ENCODE measurements at places on chromosomes 6 and 20.
A peak's percentile ranks its signal among the peaks of the same experiment; 100 is the strongest.

GRCh38 chr6:72724545-72724944 is 102.7 kb downstream of the KCNQ5 start:
- H3K4me1 ChIP-seq = no peaks in the 10 kb centered on the region
- no peak overlapping the region for H3K27ac ChIP-seq
- H3K36me3 ChIP-seq = peaks cover 3% of the 10 kb centered on the region
- peak; percentile 9 for DNase-seq

GRCh38 chr6:149035766-149036165 is 281.7 kb upstream of the TAB2 start:
- peaks cover 26% of the 10 kb centered on the region for H3K4me1 ChIP-seq
- DNase-seq = no peak
- H3K36me3 ChIP-seq = peaks cover 3% of the 10 kb centered on the region
- H3K27me3 ChIP-seq = no peaks in the 10 kb centered on the region
- H3K4me3 ChIP-seq = no peak overlapping the region

DNA sequence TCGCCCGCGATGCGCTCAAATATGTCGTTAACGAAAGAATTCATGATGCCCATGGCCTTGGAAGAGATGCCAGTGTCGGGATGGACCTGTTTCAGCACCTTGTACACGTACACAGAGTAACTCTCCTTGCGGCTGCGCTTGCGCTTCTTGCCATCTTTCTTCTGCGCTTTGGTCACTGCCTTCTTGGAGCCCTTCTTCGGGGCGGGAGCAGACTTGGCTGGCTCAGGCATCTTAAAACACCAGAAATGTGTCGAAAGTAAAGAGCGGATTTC is 36.4 kb downstream of the HFE start:
- H3K27me3 ChIP-seq = no peaks in the 10 kb centered on the region
- peaks cover 36% of the 10 kb centered on the region for H3K4me1 ChIP-seq
- no peak for DNase-seq
- peak overlapping the region; percentile 84 for H3K27ac ChIP-seq
- peak overlapping the region; percentile 100 for H3K4me3 ChIP-seq

DNA sequence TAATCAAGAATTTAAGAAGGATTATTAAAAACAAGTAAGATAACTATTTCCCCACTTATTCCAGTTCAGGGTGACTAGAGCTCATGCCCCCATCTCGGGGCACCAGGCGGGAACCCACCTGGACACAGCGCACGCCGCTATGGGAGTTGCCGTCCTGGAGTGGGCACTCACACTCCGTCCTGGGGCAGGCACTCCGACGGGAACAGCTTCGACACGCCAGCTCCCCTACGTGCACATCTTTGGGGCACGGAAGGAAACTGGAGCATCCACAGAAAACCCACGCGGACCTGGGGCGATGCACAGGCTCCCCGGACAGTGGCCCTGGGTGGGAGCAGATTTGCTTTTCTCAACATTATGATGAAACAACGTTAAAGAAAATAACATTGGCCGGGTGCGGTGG is 52.0 kb upstream of the GATA5 start:
- no peaks in the 10 kb centered on the region for H3K36me3 ChIP-seq
- H3K4me3 ChIP-seq = no peak overlapping the region
- H3K27me3 ChIP-seq = peaks cover 16% of the 10 kb centered on the region
- no peak for DNase-seq
- no peak overlapping the region for H3K27ac ChIP-seq

DNA sequence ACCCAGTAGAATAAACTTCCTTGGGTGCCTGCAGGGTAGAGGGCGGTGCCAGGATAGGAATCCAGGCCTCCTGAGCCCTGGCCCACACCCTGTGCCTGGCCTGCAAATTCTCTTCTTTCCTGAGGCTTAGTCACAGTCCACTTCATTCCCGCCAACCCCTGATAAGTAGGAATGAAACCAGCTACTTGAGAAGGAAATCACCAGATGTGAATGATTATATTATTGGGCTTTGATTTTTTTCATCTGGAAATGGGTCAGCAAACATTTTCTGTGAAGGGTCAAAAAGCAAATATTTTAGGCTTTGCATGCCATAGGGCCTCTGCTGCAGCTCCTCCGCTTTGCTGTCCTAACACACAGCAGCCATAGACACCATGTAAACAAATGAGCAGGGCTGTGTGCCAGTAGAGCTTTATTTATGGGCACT is 50.2 kb downstream of the STK35 start:
- no peak overlapping the region for H3K4me3 ChIP-seq
- H3K4me1 ChIP-seq = no peaks in the 10 kb centered on the region
- H3K27ac ChIP-seq = no peak overlapping the region

DNA sequence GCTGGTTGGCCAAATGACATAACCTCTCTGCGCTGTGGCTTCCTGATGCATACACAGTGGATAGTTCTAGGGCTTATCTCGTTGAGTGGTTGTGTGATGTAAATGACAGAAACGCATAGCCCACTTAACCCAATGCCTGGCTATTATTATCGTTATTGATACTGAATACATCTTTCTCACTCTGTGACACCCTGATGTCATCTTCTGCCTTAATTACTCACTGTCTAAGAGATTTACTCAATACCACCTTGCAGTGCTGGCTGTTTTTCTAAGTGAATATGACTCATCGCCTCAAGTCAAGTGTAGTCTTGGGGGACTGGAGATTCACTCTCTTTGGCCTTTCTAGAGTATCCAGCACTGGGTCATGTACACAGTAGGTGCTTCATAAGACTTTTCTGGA is 73.6 kb downstream of the NDUFAF5 start:
- no peak for DNase-seq
- no peaks in the 10 kb centered on the region for H3K27me3 ChIP-seq
- H3K4me3 ChIP-seq = no peak overlapping the region
- H3K4me1 ChIP-seq = no peaks in the 10 kb centered on the region

GRCh38 chr6:27237089-27237803 is 10.3 kb upstream of the PRSS16 start:
- H3K27ac ChIP-seq = no peak overlapping the region
- H3K4me1 ChIP-seq = peaks cover 8% of the 10 kb centered on the region
- no peaks in the 10 kb centered on the region for H3K36me3 ChIP-seq

- no peaks in the 10 kb centered on the region for H3K27me3 ChIP-seq
- H3K36me3 ChIP-seq = peaks cover 4% of the 10 kb centered on the region
- H3K4me3 ChIP-seq = peak overlapping the region; percentile 66
- peak; percentile 66 for DNase-seq
- peaks cover 4% of the 10 kb centered on the region for H3K4me1 ChIP-seq
Measured at GRCh38 chr6:138404666-138405337, 779 bp downstream of the HEBP2 start.

DNA sequence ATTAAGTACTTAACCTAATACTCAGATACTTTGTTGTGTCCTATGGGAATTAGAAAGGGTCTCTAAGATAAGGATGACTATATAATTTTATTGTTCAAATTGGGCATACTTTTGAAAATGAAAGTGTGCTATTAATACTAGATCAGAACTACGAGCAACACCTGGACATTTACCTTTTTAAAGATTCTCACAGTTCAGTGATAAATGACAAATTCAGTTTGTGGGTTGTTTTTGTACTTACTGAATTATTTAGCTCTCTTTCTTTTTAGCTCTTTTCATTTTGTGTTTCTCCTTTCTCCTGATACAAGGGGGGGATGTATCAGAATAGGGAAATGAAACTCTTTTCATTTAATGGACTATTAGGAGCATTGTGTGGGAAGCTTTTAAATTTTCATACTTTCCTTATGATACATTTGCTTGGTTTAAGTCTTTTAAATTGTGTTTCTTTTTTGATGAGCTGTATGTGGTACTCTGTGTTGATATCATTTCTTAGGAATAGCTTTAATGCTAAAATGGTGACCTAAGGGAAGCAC is 47.5 kb downstream of the PHF3 start:
- no peaks in the 10 kb centered on the region for H3K4me1 ChIP-seq
- H3K36me3 ChIP-seq = peaks cover 48% of the 10 kb centered on the region
- H3K27ac ChIP-seq = no peak overlapping the region
- no peaks in the 10 kb centered on the region for H3K27me3 ChIP-seq
- DNase-seq = no peak

- no peaks in the 10 kb centered on the region for H3K27me3 ChIP-seq
- H3K27ac ChIP-seq = no peak overlapping the region
- H3K4me1 ChIP-seq = peaks cover 13% of the 10 kb centered on the region
- no peaks in the 10 kb centered on the region for H3K36me3 ChIP-seq
- no peak for DNase-seq
- H3K4me3 ChIP-seq = no peak overlapping the region
Measured at GRCh38 chr6:45714006-45714730, 301.5 kb downstream of the CLIC5 start.

- no peak overlapping the region for H3K27ac ChIP-seq
- H3K4me3 ChIP-seq = no peak overlapping the region
- no peaks in the 10 kb centered on the region for H3K4me1 ChIP-seq
- no peaks in the 10 kb centered on the region for H3K27me3 ChIP-seq
Measured at GRCh38 chr6:11788043-11788442, 9.4 kb upstream of the ADTRP start.

DNA sequence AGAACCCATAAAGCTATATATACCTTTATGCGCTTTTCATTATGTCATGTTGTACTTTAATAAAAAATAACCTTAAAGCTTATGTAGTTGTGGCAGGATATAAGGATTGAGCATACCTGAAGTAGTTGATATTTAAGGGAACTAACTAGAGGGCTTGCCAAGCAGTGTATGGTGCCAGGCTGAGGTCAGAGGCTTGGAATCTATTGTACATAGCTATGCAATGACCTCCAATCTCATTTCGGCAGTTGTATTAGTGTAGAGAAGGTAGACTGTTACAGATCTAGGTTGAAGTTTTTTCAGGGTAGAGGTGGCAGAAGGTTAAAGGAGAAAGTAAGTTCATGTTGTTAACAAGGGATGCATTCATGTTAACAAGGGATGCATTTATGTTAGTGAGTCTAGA is 397.7 kb upstream of the HS3ST5 start:
- no peak overlapping the region for H3K4me3 ChIP-seq
- H3K4me1 ChIP-seq = no peaks in the 10 kb centered on the region
- H3K27me3 ChIP-seq = no peaks in the 10 kb centered on the region
- H3K27ac ChIP-seq = no peak overlapping the region
- no peak for DNase-seq

GRCh38 chr20:5001174-5002076 is at the start of gene SLC23A2:
SLC23A2 (minus strand) TSS chr20:5001510; CDS start chr20:4932562, 68,948 bp downstream.
- no peaks in the 10 kb centered on the region for H3K36me3 ChIP-seq
- peak within 1 kb of the TSS; percentile 80 for H3K4me3 ChIP-seq
- H3K4me1 ChIP-seq = no peaks in the 10 kb centered on the region
- peak; percentile 85 for DNase-seq
- no peaks in the 10 kb centered on the region for H3K27me3 ChIP-seq

DNA sequence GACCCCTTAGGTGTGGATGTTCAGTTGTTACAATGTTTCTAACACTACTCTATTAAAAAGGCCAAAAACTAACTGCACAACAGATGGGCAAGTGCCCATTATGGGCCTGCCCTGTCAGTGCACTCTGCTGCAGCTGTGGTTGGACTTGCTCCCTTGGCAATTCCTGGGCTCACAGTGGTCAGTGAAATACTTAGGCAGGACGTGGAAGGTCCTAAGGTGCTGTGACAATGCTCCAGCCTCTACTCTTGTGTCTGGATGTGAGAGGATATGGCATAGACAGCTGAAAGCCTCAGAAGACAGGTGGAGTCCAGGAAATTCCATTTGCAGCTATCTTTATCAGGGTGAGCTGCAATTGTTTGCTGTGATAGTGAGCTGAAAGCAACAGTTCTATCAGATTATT is 136.5 kb upstream of the OLIG3 start:
- H3K36me3 ChIP-seq = no peaks in the 10 kb centered on the region
- no peak overlapping the region for H3K27ac ChIP-seq
- DNase-seq = no peak
- H3K4me1 ChIP-seq = no peaks in the 10 kb centered on the region
- H3K4me3 ChIP-seq = no peak overlapping the region

All from common myeloid progenitor, CD34-positive (primary cell).